NCI-H2029 treated with DMSO at 0.1 percent for 48 hours (cell line): ENCODE measurements at places on chromosomes 2 and 18.

DNA sequence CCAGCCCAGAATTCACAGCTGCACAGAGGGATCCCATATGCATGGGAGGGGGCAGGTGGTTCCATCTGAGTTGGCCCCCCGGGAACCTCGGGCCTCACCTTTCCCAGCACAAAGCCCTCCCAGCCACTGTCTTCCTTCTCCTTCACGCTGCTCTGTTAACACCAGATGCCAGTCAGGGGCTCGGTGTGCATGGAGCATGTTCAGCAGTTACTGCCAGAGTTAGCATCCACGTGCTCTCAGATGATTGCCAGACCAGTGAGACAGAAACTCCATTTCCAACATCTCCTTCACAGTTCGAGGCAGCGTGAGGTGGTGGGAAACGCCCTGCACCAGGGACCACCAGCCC is 101.0 kb downstream of the PTGR3 start:
- no peak for DNase-seq

DNA sequence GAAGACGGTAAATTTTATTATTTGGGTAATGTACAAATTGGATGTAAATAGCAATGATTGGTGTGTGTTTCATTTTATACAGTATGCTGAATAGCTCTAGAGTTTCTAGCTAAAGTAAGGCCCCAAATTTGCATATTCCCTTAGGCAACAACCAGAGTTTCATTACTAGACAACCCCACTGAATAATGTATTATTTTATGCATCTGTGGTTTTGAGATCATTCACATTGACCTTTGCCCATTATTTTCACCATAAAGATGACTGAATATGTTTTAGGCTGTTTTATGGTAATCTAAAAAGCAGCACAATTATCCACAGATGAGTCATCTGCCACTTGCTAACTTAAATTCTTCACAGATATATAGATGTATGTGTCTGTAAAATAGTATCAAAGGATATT is 44.5 kb upstream of the C2orf74 start:
- DNase-seq = no peak

DNA sequence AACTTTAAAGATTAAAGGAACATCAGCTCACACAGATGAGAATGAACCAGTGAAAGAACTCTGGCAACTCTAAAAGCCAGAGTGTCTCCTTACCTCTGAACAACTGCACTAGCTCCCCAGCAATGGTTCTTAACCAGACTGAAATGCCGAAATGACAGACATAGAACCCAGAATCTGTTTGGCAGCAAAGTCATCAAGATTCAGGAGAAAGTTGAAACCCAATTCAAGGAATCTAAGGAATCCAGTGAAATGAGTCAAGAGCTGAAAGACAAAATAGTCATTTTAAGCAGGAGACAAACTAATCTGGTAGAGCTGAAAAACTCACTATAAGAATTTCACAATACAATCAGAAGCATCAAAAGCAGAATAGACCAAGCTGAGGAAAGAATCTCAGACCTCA is 72.0 kb downstream of the STRADB start:
- DNase-seq = no peak

DNA sequence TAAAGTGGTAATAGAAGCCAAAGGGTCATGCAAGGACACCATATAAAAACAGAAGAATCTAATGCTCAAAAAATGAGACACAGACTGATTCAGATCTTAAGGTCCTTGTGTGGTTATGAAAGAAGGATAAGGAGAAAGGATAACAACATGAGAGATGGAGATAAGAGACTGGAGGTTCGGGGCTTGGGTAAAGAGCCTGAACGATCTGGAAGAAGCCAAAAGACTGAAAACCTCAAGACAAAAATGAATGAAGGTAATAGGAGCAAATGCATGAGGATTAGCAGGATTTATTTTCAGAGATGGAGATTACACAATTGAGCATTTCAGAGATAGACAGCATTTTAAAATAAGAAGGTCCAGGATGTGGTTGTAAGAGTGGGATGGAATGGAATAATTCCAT is 26.1 kb downstream of the STK17B start:
- DNase-seq = no peak

DNA sequence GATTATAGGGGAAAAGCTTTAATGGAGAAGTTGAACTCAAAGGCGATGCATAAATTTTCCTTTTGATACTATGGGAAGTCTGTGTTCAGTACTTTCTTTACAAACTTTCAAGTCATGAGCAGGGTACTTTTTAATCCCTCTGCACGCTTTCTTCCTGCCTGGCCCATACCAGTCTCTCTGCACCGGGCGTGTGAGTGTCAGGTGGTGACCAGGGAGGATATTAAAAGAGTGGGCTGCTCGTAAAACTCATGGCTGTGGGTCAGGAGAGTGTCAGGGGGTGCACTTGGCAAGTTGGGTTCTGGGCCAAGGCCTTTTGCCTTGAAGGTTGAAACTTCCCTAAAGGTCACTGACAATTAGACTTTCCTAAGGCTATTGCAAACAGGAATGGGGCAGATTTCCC is 367.8 kb downstream of the GPD2 start:
- DNase-seq = no peak

DNA sequence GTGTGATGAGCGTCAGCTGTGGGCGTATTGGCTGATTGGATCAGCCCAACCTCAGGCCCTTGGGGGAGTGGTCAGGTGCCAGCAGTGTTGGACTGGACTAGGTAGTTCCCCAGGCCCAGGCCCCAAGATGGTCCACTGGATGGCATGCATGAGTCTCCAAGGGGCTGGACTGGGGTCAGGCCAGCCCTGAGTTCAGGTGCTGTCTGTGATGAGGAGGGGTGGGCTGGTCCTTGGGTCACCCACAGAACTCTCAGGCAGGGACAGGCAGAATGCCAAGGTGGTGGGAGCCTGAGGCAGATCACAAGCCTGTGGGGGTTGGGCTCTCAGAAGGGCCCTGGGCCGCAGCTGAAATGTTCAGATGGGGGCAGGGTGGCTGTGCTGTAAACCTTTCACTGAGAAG is 59.5 kb upstream of the THUMPD2 start:
- DNase-seq = no peak

- DNase-seq = no peak
Observed at GRCh38 chr18:10057401-10057893, 143.6 kb downstream of the VAPA start.

- no peak for DNase-seq
Observed at GRCh38 chr2:240623531-240624010, 1.7 kb upstream of the GPR35 start.

DNA sequence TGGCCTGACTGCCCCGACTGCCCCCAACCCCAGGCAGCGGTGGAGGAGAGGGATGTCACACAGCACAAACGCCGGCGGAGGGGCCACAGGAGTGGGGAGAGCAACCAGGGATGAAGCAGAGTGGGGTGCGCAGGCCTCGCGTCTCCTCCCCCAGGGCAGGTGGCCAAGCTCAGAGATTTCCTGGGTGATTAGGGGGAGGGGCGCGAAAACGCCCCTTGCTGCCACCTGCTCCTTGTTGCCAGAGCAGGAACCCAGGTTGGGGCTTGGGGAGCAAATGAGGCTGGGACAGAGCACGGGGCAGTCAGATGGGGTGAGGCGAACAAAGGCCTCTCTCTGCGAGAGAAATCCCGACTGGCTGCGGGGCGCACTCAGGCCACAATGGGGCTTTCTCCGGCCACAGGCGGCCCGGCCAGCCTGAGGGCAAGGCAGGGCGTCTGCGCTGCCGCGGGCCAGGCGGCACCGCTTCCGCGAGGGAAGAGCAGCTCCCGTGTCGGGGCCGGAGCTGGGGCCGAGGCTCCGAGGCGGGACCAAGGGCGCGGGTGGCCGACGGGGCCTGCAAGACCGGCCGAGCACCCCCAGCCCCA is 11.5 kb downstream of the TEX44 start:
- no peak for DNase-seq

GRCh38 chr18:6744816-6745455 is 15.4 kb downstream of the ARHGAP28 start:
- no peak for DNase-seq

- no peak for DNase-seq
Observed at GRCh38 chr2:238278626-238279323, 9.6 kb downstream of the PER2 start.

DNA sequence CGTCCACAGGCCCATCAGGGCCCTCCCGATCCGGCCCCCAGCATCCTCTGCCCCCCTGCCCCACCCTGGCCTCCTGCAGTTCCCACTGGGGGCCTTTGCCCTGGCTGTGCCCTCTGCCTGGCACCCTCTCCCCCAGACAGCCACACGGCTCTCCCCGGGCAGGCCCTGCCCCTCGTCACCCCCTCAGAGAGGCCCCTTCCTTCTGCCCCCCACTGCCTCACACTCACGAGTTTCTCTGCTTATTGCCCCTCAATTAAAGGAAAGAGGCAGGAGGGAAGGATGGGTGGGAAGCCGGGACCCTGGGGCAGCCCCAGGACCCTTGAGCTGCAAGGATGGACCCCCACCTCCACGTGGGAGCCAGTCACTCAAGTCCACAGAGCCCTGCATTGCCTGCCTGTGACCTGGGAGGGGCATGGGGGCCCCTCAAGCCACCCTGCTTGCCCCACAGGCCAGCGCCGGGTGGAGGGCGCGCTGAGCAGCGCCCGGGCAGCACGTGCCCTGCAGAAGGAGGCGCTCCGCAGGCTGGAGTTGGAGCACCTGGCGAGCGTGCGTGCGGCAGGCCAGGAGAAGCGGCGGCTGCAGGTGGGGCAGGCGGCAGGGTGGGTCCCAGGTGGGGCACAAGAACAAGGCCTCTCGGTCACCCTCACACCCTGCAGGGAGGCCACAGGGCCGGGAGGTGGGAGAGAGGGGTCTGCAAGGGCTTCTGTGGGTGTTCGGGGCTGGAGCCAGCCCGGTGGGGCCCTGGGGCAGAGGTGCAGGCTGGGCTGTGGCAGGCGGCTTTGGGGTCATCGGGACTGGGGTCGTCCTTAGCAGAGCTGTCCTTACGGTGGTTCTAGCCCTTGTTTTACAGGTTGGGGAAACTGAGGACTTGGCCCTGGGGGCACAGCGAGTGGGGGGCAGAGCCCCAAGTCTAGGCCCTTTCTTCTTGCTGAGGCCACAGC is 30.5 kb upstream of the SNED1 start:
- DNase-seq = no peak

DNA sequence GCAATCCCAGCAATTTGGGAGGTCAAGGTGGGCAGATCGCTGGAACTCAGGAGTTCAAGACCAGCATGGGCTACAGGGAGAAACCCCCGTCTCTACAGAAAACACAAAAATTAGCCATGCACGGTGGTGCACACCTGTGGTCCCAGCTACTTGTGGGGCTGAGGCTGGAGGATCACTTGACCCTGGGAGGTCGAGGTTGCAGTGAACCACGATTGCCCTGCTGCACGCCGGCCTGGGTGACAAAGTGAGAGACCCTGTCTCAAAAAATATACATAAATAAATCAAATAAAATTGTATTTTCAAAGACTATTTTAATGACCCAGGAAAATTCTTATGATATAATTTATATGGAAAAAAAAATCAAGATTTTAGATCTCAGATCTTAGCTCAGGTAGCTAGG is 191.5 kb downstream of the ZFP36L2 start:
- no peak for DNase-seq

DNA sequence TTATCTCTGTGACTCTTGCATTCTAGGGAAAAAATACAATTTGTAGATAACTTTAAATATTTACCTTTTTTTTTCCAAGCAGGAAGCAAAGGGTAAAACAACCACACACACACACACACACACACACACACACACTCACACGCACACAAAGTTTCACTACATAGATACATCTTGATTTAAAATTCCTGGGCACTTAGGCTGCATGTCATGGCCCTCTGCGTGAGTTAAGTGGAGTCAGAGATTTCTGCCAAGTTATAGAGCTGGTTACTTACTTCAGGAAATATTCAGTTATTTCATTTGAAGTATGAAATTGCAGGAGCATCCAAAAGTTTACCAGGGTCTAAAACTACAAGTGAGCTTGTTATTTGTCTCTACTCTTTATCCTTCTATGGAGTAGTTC is 612.0 kb downstream of the IRS1 start:
- DNase-seq = no peak

GRCh38 chr2:30095402-30095801 is 51.4 kb upstream of the YPEL5 start:
- DNase-seq = no peak

- no peak for DNase-seq
Observed at GRCh38 chr18:61466736-61467135, 133.5 kb downstream of the CDH20 start.

- no peak for DNase-seq
Observed at GRCh38 chr2:24332791-24333540, 27.4 kb downstream of the ITSN2 start.

DNA sequence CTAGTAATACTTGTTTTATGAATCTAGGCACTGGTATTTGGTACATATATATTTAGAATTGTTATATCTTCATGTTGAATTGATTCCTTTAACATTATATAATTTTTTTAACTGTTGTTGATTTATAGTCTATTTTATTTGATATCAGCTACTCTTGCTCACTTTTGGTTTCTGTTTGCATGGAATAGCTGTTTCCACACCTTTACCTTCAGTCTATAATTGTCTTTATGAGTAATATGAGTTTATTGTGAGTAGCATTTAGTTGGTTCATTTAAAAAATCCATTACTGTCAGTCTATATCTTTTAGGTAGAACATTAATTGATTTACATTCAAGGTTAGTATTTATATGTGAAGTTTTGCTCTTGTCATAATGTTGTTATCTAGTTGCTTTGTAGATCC is 58.6 kb downstream of the SMCHD1 start:
- no peak for DNase-seq

DNA sequence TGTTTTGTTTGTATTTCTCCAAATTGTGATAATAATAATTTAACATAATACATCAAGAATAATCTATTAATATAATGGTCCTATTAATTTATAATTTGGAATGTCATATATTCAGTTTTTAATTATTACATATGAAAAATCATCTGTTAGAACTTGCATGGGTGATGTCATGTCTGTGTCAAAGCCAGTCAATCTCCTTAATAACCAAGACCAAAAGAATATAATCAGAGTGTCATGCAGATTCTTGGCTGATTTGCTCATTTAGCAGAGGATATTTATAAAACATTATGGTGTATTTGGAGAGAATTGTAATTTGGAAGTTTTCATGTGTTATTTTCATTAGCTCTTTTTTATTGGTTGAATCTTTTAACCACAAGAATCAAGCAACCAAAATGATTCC is 96.4 kb downstream of the PIK3C3 start:
- no peak for DNase-seq

- DNase-seq = no peak
Observed at GRCh38 chr2:206241736-206242135, 32.7 kb upstream of the ZDBF2 start.

DNA sequence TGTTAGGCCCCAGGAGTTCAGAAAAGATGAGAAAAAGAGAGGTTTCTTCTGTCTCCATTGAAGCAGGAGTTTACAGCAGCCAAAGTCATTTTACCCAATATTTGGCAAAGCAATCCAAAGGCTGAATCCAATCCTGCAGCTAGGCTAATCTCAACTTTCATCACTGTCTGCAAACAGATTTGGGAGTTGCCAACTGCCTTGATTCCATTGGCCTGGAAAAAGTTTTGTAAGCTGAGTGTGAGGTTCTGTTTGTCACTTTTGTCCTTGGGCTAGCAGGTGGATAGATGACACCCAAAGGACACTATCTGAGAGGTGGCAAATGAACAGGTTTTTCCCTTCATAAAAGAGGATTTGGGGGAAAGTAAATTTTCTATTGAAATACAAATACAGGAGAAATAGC is 56.6 kb upstream of the SETBP1 start:
- DNase-seq = no peak
